HT-29 (cell line): ENCODE measurements at places on chromosomes 3 and 15. TPM values are rescaled to one million over a fixed set of nuclear protein-coding genes. Genes with fewer than 3 reads are reported as not detected.

The FAM81A gene
- 12.3 and 17.9 TPM in 2 replicates for total RNA-seq

GRCh38 chr15:67144609-67145311 lies 79.4 kb downstream of the SMAD3 start:
- no peak for DNase-seq

The HRH1 gene
- total RNA-seq, result 1.9 and 3.3 TPM in 2 replicates

- DNase-seq, result no peak
Measured at GRCh38 chr3:43861635-43862034, 170.9 kb downstream of the ABHD5 start.

- DNase-seq, result no peak
Measured at GRCh38 chr3:124419303-124419702, 310.9 kb upstream of the UMPS start.

DNA sequence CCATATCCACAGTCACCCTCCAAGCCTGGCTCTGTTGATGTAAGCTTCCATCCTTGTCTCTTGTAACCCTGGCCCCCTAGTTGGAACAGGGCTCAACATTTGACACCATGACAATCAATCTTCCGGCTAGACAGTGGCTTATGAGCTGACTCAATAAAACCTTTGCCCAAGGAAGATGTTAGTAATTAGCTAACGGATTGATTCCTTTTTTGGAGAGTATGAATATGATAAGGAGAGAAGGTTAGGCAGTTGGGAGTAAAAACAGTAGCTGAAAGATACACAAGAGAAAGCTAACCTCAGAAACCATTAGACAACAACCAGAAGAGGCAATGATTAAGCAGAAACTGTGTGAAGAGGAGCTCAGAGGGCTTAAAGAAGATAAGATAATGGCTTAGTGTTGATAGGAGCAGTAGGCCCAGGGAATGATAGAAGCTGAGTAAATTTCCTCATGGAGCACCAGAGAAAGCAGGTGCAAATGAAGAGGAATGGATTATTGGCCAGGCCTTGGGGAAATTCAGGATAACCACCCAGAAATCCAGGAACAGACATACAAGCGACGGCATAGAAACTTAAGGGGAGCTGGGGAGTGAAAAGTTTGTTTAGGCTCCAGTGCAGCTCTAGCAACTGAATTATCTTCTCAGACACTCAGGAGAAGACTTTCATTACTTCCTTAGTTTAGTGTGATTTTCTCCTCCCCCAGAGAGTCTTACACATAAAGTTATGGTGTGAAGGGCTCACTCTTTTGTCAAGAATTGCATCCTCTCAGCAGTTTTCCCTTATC lies 7.8 kb upstream of the RFX7 start:
- DNase-seq, result no peak

The ZMYND10 gene
- 0.48 TPM in 1 of 2 replicates, not detected in the other for total RNA-seq

- DNase-seq, result no peak
Measured at GRCh38 chr3:125039131-125040100, 16.4 kb downstream of the HEG1 start.

- peak; percentile 20 for DNase-seq
Measured at GRCh38 chr3:193732391-193732790, 139.4 kb downstream of the OPA1 start.

The RLBP1 gene
- 0.18 TPM in 1 of 2 replicates, not detected in the other for total RNA-seq

DNA sequence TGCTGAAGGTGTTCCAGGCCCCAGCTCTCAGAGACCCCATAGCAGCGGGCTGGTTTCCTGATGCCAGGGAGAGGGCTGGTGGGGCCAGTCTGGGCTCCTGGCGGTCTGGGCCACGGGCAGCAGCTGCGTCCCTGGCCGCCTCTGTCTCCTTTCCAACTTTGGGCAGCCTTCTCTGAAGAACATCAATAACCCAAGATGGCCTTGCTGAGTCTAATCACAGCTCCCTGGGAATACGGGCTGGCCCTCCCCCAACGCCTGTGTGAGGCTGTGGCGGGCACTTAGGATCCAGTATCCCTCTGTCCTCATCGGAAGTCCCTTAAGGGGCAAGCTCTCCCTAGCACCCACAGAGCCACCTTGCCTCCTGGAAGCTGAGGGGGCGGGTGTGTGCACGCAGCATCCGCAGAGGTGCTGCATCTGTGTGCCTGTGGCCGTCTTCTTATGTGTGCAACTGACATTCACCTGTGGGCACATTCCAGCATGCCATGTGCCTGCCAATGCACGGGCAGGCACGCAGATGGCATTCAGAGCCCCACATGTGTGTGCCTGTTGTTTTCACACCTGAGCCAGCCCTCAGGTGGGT lies 2.1 kb downstream of the ATP2B2 start:
- DNase-seq, result no peak

DNA sequence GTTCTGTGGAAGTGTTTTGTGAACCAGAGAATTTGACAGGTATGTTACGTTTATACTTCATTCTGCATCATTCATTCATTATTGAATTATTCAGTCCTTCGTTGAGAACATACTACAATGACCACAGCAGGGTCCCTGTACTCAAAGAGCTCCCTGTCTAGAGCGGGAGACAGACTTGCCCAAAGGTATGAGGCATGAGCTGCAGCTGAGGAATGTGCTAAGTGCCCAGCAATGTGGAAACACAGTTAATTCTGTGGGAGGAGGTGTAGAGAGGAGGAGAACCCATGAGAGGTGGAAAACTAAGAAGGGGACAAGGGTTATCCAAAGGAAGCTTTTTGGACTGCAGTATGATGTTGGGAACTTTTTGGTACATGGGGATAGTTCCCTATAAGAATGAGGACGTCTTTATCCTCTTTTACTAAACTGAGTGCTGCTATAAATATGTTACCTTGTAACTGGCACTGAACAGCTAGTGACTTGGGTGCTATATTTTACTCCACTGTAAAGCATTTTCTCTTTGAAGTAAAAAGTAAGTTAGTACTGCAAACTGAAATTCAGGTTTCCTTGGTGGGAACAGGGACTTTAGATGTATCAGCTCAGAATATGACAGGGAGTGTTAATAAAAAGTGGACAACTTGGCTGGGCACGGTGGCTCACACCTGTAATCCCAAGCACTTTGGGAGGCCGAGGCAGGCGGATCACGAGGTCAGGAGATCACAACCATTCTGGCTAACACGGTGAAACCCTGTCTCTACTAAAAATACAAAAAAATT lies 5.7 kb downstream of the SMAD3 start:
- no peak for DNase-seq

The SPINK8 gene
- not detected in 2 replicates for total RNA-seq

- no peak for DNase-seq
Measured at GRCh38 chr3:138938877-138939560, 7.9 kb downstream of the FOXL2 start.

DNA sequence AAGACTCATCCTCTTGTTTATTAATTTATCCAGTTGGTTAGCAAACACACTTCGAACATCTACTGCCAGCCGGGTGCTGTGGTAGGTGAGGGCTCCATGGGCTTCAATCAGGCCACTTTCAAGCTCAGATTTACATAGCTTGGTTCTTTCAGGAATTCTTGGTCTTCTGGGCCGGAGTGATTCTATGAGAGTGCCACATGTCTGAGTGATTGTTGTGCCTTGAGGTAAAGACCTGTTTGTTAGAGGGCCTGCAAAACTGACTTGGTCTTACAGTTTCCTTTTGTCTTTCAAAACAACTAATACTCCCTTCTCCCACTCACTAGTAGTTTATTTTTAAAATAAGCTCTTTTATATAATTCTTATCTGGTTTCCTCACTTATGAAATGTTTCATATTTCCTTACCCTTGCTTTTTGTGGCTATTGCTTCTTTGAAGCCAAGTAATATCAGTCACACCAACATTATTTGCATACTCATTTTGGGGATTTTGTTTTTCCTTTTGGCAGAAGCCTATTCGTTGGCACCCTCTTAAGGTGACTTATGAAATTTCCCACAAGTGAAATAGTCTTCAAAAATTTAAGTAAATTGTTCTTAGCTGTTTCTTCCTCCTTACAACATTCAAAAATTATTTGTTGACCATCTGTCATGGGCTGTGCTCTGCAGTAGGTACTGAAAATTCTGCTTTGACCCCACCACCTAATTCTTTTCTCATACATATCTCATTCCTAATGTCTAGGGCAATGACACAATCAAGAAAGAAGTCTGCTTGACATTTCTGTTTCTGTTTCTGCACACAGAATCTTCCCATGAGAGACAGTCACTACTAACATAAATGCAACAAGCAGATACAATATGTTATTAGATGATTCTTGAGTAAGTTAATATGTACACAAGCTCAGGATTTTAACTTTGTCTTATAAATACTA lies 120.2 kb downstream of the LRRC28 start:
- no peak for DNase-seq

DNA sequence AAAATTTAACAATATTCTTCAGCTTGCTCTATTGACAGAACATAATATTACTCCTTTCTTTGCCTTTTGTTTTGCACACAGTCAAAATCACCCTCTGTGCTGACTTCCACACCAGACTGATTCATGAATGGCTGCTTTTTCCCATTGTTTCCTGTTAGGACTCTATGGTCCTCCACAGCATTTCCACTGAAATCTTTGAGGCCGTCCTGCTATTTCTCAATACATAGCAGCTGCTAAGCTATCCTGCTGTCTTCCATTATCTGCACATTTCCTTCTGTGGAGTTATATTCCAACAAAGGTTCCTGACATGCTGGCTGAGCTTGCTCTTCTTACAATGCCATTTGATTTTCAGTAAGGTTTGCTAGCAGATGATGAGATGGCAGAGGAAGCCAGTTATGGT lies 153.3 kb downstream of the EPHA3 start:
- no peak for DNase-seq

DNA sequence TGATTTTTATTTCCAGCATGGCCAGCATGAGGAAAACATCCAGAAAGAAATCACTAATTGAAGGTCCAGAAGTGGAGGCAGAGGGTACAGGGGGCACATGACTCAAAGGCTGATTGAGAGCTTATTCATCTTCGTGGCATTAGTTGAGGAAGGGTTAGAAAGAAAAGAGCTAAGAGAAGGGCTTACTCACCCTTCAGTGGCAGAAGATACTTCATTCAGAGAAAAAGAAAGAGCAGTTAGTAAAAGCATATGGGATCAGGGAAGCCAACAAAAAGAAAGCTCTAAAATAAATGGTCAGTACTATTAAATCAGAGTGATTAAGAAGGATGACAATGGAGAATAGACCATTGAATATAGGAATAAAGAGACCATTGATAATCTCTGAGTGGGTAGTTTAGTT lies 25.2 kb downstream of the GAP43 start:
- no peak for DNase-seq

- no peak for DNase-seq
Measured at GRCh38 chr3:9563851-9564250, 10.2 kb upstream of the LHFPL4 start.

- no peak for DNase-seq
Measured at GRCh38 chr3:194575484-194576210, 57.6 kb downstream of the TMEM44 start.

- DNase-seq, result no peak
Measured at GRCh38 chr15:67050062-67050461, 15.3 kb upstream of the SMAD3 start.

GRCh38 chr3:127455541-127456450 lies 134.7 kb downstream of the TPRA1 start:
- peak; percentile 81 for DNase-seq

The SEMA3G gene
- total RNA-seq, result 0.15 and 0.31 TPM in 2 replicates

DNA sequence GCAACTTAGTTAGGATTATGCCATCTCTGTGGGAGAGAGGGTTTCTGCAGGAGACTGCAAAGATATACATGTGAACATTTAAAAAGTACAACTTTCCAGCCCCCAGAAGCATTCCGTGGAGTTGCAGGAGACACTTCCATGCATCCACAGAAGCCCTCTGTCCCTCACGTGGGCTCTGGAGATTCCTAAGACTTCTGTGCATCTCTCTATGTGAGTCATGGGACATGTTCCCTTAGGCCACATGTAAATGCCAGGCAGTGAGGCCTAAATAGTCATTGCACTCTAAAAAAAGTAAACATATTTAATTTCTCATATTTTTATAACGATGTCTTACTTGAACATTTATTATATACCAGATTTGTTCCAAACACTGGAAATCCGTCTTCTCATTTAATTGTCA lies 126.5 kb upstream of the ROPN1 start:
- DNase-seq, result no peak

The SOX14 gene
- total RNA-seq, result not detected in 2 replicates

GRCh38 chr3:171508676-171509075 lies 48.5 kb upstream of the TNIK start:
- no peak for DNase-seq

The C3orf85 gene
- total RNA-seq, result 0.46 TPM in 1 of 2 replicates, not detected in the other

The CLDN16 gene
- total RNA-seq, result not detected in 2 replicates

- no peak for DNase-seq
Measured at GRCh38 chr3:51949121-51949520, 6.1 kb upstream of the GPR62 start.

- peak; percentile 18 for DNase-seq
Measured at GRCh38 chr15:74384881-74385643, 17.6 kb upstream of the CYP11A1 start.

DNA sequence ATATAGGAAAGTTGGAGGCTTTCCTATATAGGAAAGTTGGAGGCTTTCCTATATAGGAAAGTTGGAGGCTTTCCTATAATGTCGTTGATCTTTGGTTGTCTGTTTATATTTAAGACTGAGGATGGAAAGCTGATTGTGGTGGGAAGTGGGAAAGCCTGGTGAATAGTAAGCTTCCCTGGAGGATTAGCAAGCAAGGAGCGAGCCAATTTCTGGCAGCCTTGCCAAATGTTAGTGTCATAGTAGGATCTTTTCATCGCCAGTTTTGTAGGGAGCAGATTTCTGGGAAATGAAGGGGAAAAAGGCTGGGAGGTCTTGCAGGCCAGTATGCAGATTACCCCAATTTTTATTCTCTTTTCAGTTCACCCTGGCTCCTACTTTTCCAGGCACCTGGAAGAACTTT lies 39.9 kb upstream of the CCNL1 start:
- no peak for DNase-seq

DNA sequence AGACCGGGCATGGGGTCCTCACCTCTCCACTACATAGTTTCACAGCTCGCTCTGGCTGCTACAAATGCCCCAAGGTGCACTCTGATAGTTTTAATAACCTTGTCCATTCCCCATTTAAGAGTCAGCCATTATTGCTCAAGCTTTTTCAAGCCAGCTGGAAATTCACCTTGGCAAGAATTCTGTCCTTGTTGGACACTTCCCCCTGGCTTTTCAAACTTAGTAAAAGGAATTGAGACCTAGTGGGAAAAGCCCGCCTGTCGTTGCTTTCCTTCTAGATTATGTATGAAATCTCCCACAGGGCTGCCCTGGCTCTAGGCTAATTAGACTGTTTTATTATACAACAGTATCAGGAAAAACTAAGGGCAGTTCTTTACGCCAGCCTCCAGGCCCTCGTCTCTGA lies 293.7 kb upstream of the GADL1 start:
- DNase-seq, result no peak

GRCh38 chr3:48470286-48470685 lies 23.7 kb downstream of the ATRIP start:
- DNase-seq, result no peak

The TGM4 gene
- not detected in 2 replicates for total RNA-seq

- peak; percentile 24 for DNase-seq
Measured at GRCh38 chr3:79019137-79019923, 748.5 kb downstream of the ROBO1 start.

DNA sequence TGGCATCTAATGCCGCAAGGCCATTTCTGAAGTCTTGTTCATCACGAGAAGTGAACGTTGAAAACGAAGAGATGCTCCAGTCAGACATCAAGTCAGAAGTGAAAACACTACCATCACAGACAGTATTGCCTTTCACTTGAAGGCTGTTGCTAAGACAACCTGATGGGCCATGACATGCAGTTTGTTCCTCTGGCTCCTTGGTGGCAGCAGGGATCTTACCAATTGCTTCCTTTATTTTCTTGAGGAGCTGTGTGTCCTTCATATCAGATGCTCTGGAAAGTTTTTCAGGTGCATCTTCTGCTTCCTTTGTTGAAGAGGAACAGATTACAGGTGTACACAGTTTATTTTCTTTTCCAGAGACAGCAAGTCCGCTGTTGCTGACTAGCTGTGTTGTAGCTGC lies 30.7 kb upstream of the MYLK start:
- no peak for DNase-seq

The CXCR6 gene
- not detected in 2 replicates for total RNA-seq
